Anterior cingulate cortex (tissue), 58 donors: ENCODE measurements at places on chromosomes 6 and 20.

DNA sequence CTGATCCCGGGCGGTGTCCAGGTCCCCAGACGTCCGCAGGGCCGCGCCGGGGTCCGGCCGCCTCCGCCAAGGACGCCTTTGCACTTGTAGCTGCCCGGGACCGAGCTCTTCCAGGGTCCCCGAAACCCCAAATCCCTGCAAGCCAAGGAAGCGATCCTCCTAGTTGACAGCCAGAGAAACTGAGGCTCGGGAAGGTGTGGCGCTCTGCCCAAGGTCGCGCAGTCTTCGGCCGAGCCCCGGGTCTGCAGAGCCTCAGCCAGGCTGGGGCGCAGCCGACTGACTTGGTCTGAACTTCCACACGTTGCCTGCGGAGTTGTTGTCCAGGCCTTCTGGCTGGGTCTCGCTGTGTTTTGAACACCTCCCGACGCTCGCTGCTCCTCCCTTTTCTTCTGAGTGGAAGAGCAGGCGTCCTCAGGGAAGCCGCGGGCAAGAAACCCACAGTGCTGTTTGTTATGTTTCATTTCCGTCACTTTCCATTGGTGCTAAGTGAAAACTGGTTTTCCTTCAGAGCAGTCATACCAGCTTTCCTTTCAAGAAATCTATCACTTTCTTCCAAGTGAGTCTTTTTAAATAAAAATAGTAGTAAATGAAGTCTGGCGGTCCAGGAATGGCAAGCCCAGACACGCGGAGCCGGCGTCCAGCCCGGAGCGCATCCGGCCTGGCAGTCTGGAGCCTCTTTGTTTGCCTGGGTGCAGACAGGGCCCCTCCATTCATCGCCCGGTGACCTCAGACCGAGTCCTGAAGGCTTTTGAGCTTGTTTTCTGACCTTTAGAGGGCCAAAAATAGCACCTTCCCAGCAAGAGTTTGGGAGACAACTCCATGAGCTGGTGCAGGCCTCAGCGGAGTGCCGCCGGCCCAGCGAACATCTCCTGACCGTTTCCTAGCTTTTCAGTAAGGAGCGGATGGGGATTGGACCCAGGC, 698 bp downstream of the FAM210B start:
- peak; percentile 13 for DNase-seq

DNA sequence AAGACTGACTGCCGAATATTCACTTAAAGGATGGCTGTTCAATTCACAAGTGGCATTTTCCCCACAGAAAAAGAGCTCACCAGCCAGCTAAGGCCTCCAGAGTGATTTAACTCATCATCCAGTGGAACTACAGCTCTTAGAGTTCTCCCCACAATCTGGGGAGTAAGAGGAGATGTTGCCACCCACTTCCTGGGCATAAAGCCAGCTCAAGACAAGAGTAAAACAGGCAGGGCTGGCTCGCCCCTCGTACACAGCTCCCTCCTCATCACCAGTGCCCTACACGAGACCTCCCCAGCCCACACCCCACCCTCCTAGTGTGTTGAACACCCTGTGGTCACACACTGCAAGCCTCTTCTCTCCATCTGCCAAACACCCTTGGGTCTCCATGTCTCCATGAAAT, 47.2 kb upstream of the IPCEF1 start:
- no peak for DNase-seq

DNA sequence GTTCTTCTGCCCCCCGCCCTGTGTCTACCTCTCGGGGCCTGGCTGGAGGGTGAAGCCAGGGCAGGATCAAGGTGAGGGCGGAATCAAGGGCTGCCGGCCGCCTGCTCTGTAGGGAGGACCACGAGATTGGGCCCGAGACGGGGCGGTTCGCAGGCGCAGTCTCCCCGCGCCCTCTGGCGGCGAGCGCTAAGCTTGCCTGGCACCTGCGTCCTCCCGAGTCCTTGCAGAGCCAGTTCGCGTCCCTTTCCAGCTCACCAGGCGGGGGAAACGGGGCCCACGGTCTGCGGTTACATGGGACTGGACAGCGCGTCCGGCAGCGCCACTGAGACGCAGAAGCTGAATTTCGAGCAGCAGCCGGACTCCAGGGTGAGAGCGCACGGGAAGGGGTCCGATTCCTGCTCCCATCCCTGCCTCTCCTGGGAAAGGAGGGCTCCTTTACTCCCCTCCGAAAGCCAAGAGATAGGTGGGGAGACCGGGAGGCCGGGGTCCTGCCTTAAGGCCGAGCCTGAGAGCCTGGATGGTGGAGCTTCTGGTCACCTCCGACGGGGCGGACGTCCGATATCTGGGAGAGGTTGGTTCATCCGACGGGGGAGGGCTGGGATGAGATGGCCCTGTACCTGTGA, 3.6 kb upstream of the MATN4 start:
- DNase-seq = no peak

GRCh38 chr20:25310268-25310920, 62.5 kb downstream of the PYGB start:
- no peak for DNase-seq

DNA sequence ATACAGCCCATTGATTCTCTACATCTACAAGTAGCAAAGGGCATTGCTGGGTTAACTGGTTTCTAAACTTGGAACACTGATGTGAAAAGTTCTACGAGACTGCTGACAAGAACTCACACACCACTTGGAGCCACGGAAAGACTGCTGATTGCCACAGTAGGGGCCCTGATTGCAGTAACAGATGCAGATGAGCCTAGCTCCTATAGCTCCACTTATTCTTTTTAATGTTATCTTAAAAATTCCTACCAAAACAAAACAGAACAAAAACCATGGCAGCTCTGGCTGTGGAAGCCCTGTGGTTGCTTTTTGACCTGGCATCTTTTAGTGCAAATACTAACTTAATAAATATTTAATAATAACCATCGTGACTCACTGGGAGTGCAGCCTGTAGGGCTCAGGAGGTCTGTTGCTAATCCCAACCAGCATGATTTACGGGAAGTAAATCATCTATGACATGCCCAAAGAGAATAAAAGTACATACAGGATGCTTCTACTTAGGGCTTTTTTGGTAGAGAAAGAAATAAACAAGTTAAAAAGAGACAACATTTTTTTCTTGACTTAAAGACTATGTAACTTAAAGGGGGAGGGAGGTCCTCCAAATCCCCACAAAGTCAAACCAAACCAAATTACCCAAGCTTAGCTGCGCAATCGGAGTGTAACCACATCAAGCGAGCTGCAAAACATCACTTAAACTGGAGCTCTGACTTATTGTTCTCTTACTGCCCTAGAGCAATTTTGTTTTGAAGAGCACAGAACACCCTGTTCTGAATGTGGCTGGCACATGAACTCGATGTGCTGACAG, 87.2 kb downstream of the FKBP5 start:
- DNase-seq = no peak

- no peak for DNase-seq
Observed at GRCh38 chr6:23910420-23910819, 215.6 kb upstream of the NRSN1 start.

DNA sequence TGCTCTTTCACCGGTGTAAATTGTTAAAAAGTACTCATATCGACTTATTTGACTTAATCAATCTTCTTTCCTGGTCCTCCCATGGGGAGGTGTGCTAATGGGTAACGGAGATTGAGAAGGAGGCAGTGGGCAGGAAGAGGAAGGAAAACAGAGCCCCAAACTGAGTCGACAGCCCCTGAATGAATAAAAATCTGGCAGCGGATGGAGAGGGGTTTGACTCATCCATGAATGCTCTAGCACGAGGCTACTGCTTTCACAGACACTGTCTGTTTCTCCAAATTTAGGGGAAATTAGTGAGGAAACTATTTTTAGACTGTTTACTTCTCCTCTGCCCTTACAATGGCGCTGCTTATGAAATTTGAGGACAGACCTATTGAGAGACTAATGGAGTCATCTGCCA, 142.2 kb upstream of the ATXN1 start:
- no peak for DNase-seq

- DNase-seq = no peak
Observed at GRCh38 chr6:129920103-129920798, 59.1 kb upstream of the TMEM244 start.

GRCh38 chr6:53128842-53129241, 19.8 kb downstream of the GCM1 start:
- DNase-seq = no peak

DNA sequence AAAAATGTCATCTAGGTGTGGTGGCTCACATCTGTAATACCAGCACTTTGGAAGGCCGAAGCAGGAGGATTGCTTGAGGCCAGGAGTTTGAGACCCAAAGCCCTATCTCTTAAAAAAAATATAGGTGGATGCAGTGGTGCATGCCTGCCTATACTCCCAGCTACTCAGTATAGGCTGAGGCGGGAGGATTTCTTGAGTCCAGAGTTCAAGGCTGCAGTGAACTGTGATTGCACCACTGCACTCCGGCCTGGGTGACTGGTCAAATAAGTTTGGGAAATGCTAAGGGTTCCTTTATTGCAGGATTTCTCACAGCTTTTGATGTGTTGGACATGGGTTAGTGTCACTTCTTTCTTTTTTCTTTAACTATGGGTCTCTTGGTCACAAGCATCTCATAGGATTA, 261.3 kb downstream of the PLCB1 start:
- DNase-seq = no peak

GRCh38 chr20:58228484-58229197, at the start of gene ANKRD60:
Gene ANKRD60, minus strand, starts transcription at chr20:58228653. Its CDS starts 0 bp downstream, at chr20:58228653.
- no peak for DNase-seq

GRCh38 chr6:157459327-157459726, 78.3 kb downstream of the ZDHHC14 start:
- DNase-seq = no peak

GRCh38 chr6:72825315-72825911, 203.5 kb downstream of the KCNQ5 start:
- no peak for DNase-seq

DNA sequence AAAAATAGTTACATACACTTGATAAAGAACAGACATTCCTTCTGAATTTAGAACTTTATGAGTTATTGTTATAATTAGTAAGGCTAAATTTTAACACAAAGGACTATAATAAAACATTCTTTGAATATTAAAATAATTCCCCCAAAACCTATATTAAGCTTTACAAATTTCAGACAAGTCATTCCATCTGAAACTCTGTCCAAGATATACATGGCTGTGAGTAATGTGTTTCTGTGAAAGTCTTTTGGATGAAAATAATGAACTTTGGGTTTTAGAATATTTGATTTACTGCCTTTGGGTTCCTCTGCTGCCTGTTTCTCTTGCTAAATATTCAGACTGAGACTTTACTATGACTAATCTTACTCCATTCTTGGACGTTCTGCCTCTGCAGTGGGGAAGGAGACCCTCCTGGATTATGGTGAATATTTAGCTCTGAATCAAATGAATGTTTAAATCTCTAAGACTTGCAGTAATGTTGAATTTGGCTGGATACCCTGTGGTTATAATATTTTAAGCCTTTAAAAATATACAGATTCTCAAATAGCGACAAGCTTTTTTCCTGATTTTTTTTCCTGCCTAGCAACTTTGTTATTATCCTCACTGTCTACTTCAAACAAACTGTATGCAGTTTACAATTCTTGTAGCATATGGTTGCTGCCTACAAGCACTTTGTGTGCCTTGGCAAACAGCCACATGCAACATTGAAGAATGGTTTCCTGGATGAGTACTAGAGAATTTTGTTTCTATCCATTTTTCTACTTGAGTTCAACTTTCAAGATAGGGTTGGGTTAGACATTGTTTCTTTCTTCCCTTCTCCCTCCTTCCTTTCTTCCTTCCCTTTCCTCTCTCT, 51.4 kb downstream of the TXLNB start:
- peak; percentile 5 for DNase-seq

GRCh38 chr6:46129291-46129628, 529 bp upstream of the ENPP4 start:
- DNase-seq = no peak

DNA sequence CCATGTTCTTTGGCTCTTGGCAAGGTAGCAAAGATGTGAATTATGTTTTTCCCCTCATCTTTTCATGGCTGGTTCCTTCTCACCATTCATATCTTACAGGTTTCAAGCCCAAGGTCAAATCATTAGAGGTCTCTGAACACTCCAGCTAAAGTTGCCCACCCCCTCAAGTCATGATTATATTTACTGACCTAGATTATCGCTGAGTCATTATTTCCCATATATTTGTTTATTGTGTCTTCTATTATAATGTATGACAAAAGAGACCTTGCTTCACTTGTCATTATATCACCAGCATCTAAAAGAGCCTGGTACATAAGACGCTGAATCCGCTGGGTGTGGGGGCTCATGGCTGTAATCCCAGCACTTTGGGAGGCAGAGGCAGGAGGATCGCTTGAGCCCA, 12.4 kb downstream of the DSN1 start:
- no peak for DNase-seq
